Skin of body (tissue), 3 donors: ENCODE measurements at places on chromosomes 7 and 10. TPM values are rescaled to one million over a fixed set of nuclear protein-coding genes. Genes with fewer than 3 reads are reported as not detected.

The HECW1 gene
- total RNA-seq = 1.8 TPM

The KMT2C gene
- 75.6 TPM for total RNA-seq

The CLRN3 gene
- 0.39 TPM for total RNA-seq

The ZNF727 gene
- total RNA-seq = 0.30 TPM

The CYP26C1 gene
- total RNA-seq = not detected

The C10orf88 gene
- total RNA-seq = 13.4 TPM

The PGAM2 gene
- 45.8 TPM for total RNA-seq

The CCDC201 gene
- total RNA-seq = not detected

The PNLIPRP3 gene
- total RNA-seq = 5.8 TPM

The OPN1SW gene
- total RNA-seq = not detected

The FAM25G gene
- 1.8 TPM for total RNA-seq

The SFRP5 gene
- total RNA-seq = 1.7 TPM

The ADAM22 gene
- 18.6 TPM for total RNA-seq

The DNMBP gene
- 20.0 TPM for total RNA-seq

The PLPP4 gene
- total RNA-seq = 5.3 TPM

The IFIT5 gene
- 11.9 TPM for total RNA-seq

The PRSS37 gene
- not detected for total RNA-seq

The LRRD1 gene
- total RNA-seq = 0.30 TPM

The VWC2 gene
- 0.49 TPM for total RNA-seq

The MSMB gene
- 4.8 TPM for total RNA-seq

The CCDC186 gene
- total RNA-seq = 56.4 TPM

The CPN1 gene
- total RNA-seq = not detected

The HNRNPF gene
- 122 TPM for total RNA-seq

The ZPBP gene
- total RNA-seq = not detected

The CUZD1 gene
- total RNA-seq = 0.59 TPM

The EFCAB10 gene
- total RNA-seq = not detected

The CTBP2 gene
- total RNA-seq = 36.7 TPM

The SRRM3 gene
- 0.99 TPM for total RNA-seq
